AG04449 (cell line): ENCODE measurements at places on chromosomes 16 and 17.

DNA sequence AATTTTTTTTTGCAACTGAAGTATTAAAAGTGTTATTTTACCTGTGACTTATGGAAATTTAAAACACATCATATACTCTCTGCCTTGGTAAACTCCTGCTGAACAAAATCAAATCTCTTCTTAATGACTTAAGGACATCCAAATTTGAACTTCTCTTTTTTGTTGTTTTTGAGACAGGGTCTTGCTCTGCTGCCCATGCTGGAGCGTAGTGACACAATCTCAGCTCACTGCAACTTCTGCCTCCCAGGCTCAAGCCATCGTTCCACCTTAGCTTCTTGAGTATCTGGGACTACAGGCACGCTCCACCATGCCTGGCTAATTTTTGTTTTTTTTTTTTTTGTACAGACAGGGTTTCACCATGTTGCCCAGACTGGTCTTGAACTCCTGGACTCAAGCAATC, 56.1 kb downstream of the SKAP1 start:
- no peak for DNase-seq

DNA sequence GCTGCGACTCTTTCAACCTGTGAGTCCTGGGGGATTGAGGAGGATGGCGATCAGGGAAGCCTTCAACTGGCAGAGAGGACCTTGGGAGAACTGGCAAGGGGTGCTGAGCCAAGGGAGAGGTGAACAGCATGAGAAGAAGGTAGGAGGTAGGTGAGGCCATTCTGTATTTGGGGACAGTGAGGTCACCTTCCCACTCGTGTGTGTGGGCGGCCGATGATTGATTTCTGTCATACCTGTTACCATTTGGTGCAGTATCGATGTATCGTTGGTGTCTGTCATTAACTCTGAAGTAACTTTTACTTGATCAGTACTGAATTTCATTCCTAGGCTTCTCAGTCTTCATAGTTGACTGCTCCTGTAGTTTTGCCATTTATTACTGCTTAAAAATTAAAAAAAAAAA, 3.8 kb downstream of the ARSG start:
- no peak for DNase-seq

DNA sequence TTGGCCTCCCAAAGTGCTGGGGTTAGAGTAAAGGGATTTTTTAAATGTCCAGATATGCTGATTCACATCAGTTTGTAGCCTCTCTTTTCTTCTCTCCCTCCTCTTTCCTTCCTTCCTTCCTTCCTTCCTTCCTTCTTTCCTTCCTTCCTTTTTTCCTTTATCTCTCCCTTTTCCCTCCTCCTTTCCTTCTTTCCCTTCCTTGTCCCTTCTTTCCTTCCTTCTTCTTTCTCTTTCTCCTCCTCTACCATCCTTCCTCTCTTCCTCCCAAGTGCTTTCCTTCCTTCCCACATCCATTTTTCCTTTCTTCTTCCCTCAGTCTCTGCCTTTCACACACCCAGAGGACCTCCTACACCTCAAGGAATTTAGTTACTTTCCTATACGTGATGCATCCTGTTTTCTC, 671.8 kb downstream of the HS3ST4 start:
- no peak for DNase-seq

GRCh38 chr16:73268366-73268993, 220.6 kb upstream of the ZFHX3 start:
- no peak for DNase-seq

DNA sequence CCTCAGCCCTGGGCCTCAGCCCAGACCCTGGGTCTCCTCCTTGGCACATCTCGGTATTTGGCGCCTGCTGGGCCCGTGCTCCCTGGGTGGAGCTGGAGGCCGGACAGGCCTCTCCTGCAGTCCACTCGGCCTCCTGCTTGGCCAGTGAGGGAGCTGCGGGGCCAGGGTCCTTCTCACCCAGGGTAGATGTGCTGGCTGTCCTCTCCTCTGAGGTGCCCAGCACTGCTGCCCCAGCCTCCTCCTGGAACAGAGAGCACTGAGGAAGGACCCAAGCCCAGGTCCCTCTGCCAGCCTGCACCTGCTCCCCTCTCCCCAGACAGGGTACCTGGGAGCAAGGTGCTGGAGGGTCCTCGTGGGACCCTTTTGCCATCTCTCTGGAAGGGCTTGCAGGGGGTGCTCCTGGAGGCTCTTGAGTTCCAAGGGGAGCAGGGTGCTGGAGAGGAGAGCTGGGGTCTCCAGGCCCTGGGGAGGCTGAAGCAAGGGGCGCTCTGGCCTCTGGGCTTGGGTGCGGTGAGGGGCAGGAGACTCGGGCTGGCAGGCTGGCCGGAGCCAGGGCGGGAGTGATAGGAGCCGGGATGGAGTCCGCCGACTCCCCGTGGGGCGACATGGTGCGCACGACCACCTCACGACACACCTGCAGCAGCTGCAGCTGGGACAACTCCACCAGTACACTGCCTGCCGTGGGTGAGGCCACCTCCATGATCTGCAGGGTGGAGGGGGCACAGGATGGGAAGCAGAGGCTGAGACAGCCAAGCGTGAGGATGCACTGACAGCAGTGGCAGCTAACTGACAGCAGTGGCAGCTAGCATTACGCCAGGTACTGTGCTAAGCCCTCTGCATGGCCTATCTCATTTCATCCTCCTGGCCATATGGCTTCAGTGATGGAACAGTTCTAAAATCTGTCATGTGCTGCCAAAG, 17.8 kb downstream of the TSPOAP1 start:
- DNase-seq, result no peak

GRCh38 chr16:83907111-83907510, 8.2 kb downstream of the MLYCD start:
- DNase-seq, result no peak

DNA sequence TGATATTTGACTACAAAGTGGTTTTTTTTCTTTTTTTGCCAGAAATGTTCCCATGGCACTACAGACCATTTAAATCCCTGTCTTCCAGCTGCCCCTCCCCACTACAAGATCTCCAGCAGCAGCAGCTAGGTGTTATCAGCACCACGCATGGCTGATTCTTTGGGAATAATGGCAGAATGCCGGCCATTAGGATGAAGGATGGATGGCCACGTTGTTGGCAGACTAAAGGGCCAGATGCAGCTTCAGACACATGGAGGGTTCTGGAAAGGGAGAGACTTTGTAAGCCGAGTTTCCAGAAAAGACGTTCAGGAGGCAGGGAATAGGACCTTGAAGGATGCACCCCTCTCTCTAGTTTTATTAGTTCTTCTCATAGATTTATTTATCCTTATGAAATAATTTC, 10.3 kb upstream of the MED9 start:
- no peak for DNase-seq

DNA sequence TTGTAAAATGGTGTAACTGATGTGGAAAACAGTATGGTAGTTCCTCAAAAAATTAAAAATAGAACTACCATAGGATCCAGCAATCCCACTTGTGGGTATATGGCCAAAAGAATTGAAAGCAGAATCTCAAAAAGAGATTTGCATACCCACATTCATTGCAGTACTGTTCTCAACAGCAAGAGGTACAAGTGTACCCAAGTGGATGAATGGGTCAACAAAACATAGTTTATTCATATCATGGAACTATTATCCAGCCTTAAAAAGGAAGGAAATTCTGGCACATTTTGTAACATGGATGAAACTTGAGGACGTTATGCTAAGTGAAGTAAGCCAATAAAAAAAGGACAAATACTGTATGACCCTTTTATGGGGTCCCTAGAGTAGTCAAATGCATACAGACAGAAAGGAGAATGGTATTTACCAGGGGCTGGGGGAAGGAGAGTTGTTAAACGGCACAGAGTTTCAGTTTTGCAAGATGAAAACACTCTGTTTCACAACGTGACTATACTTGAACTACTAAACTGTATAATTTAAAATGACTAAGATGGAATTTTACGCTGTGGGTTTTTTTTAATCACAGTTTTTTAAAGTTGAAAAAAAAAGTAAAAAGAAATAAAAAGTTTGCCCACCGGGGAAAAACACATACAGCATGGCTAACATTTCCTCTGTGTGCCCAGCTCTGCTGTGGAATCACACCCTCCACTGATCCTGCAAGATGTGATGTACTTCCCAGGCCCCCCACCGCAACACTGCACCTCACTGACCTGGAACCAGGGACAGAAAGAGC, 6.1 kb downstream of the TVP23A start:
- DNase-seq, result no peak

DNA sequence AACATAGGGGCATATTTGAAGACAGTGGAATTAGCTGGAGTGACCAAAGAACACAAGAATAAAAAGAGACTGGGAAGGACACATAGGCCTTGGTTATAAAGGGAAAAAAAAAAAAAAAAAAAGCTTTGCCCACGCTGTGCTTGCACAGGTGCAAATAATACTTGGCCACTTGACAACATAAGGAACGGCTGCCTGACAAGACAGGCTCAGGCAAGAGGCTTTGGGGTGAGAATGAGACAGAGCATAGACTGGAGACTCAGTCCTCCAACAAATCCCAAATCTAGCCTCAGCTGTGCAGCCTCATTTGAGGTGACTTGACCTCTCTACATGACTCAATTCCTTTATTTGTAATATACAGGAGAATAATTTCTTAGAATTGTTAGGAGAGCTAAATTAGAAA, 332.8 kb upstream of the DYNLRB2 start:
- DNase-seq, result no peak

DNA sequence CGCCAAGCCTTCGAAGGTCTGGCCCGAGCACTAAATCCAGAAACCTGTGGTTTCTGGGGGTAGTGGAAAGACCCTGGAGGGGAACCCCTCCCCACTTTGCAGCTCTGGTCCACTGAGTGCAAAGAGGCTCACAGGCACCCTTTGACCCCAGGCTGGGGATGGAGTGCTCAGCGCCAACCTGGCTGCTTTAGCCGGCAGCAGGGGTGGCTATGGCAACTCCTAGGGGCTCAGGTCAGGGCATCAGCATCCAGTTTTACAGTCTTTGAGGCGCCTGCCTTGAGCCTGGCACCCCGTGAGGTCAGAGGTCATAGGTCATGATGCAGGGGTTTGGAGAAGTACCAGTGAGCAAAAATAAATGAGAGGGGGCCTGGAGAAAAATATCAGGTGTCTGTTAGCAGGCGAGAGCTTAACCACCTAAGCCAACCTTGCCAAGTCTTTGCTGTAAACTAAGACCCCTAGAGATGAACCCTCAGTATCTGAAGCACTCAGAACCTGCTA, 17.9 kb downstream of the CA7 start:
- DNase-seq, result no peak

GRCh38 chr16:6726621-6727020, 606.0 kb upstream of the RBFOX1 start:
- DNase-seq, result no peak

GRCh38 chr17:17774009-17774881, 62.5 kb downstream of the SREBF1 start:
- DNase-seq, result no peak

- no peak for DNase-seq
Observed at GRCh38 chr16:30139583-30140481, 16.8 kb upstream of the MAPK3 start.

GRCh38 chr17:57035971-57036481, 49.0 kb upstream of the AKAP1 start:
- no peak for DNase-seq

GRCh38 chr17:28413804-28414203, 7.8 kb upstream of the SLC46A1 start:
- no peak for DNase-seq

GRCh38 chr16:87127061-87127765, 190.0 kb downstream of the C16orf95 start:
- DNase-seq, result no peak

GRCh38 chr16:5257462-5257861, 159.9 kb upstream of the EEF2KMT start:
- DNase-seq, result no peak

DNA sequence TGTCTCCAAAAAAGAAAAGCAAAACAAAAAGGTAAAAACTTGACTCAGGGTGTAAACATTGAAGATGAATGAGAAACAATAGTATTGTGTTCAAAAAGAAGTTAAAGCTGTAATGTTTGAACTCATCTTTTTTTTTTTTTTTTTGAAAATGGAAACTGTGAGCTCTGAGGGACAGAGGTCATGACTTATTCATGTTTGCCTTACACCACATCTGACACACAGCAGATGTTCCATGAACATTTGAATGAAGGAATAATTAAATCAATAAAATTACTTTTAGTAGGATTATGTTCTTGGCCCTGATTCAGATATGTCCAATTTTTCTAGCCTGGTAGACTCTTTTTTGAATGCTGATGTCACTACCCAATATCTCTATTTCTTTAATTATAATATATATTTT, 95.7 kb upstream of the MED13 start:
- DNase-seq, result no peak

- DNase-seq, result no peak
Observed at GRCh38 chr16:53456625-53457024, 22.4 kb downstream of the RBL2 start.

GRCh38 chr16:74740795-74741304, 33.8 kb downstream of the FA2H start:
- no peak for DNase-seq

GRCh38 chr16:11402051-11402744, 56.9 kb downstream of the RMI2 start:
- DNase-seq, result no peak
